ENCODE measurements at places on chromosomes 13 and 19. TPM values are rescaled to one million over a fixed set of nuclear protein-coding genes. Genes with fewer than 3 reads are reported as not detected.

GRCh38 chr19:33430674-33431277, 57.3 kb downstream of the CEBPG start:
- peak; percentile 92 for DNase-seq

DNA sequence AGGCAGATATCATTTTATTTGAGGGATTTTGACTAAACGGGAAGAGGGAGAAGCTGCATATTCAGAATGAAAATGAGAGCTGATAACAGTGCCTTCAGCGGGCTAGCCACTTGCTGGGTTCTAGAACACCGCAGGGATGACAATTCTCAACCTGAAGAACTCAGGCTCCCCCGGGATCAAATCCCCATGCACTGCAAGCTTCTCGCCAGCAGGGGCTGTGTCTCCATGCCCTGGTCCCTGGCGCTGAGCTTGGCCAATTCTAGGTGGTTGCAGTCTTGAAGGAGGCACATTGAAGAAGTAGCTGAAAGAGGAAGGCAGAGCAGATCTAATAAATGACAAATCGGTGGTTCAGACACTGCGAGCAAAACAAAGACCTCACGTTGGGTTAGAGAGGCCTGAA, 128.7 kb downstream of the UQCRFS1 start:
- peak; percentile 84 for DNase-seq

- DNase-seq = no peak
These were observed 328.7 kb downstream of the SPRY2 start for GRCh38 chr13:80012251-80012650.

DNA sequence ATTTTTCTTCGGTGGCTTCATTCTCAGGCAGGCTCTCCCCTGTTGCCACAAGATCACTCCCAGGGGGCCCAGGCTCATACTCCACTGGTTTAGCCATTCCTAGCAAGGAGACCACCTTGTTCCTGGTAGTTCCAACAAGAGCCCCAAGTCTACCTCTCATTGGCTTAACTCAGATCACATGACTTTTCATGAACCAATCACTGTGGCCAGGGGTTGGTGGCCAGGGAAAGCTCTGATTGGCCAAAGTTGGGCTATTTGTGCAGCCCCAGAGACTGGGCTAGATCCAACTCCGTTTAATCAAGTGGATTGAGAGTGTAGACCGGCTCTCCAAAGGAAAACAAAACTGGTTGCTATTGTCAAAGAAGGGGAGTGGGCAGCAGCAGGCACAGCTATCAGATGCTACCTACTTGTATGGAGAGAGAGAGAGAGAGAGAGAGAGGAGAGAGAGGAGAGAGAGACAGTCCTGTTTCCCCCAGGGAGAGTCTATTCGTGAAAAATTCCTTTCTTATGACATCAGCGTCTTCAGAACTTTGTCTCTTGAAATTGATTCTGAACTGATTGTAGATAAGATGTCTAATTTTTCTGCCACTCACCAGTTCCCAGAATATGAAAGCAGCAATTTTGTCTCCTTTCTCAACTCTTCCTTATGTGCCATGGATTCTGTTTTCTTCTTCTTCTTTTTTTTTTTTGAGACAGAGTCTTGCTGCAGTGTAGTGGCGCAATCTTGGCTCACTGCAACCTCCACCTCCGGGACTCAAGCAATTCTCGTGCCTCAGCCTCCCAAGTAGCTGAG, 5.9 kb downstream of the CEACAM19 start:
- peak; percentile 82 for DNase-seq

DNA sequence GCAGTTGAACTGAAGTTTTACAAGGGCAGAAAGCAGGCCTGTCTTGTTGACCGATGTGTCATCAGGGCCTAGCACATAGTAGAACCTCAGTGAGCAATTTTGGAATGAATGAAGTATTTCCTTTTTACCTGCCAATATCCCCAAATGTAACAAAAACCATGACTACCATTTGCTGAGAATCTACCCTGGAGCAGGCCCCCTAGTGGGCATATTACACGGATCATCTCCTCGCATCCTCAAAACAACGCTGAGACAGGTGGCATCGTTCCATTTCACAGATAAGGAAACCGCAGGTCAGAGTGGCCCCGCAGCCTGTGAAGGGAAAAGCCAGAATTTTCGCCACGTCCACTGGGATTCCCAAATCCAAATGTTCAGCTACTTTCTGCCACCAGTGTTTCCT, 77.9 kb downstream of the CACNA1A start:
- peak; percentile 63 for DNase-seq

TMEM38A gene
- 3.7 TPM for total RNA-seq

NCAN gene
- 4.2 TPM for total RNA-seq

GDF15 gene
- 0.90 TPM for total RNA-seq

ZNF554 gene
- 8.4 TPM for total RNA-seq

CBY2 gene
- total RNA-seq = not detected

ZNF490 gene
- total RNA-seq = 10.0 TPM

GRCh38 chr19:45321848-45322247, 827 bp downstream of the CKM start:
- DNase-seq = no peak

- DNase-seq = no peak
These were observed at the start of gene IFNL4 for GRCh38 chr19:39248806-39249205. TSS of gene IFNL4 (minus strand) at chr19:39248856.

- DNase-seq = no peak
These were observed 1.8 kb upstream of the CTXN1 start for GRCh38 chr19:7927605-7928333.

Measured in endodermal cell (in vitro differentiated cells).